ENCODE measurements at places on chromosomes 4 and X. TPM values are rescaled to one million over a fixed set of nuclear protein-coding genes. Genes with fewer than 3 reads are reported as not detected.

EFNB1 gene
- 74.7 TPM for total RNA-seq

GRCh38 chr4:180913750-180914149, 1329.5 kb upstream of the TENM3 start:
- H3K27me3 ChIP-seq = no peaks in the 10 kb centered on the region
- no peak overlapping the region for H3K4me3 ChIP-seq
- no peaks in the 10 kb centered on the region for H3K4me1 ChIP-seq
- H3K36me3 ChIP-seq = no peaks in the 10 kb centered on the region
- no peak for DNase-seq

GRCh38 chr4:126338548-126338947, 1023.8 kb downstream of the FAT4 start:
- H3K27ac ChIP-seq = no peak overlapping the region
- H3K4me3 ChIP-seq = no peak overlapping the region
- no peaks in the 10 kb centered on the region for H3K36me3 ChIP-seq
- DNase-seq = no peak
- H3K4me1 ChIP-seq = no peaks in the 10 kb centered on the region

TBC1D1 gene
- total RNA-seq = 56.8 TPM

NRK gene
- total RNA-seq = 0.54 TPM

TRIM61 gene
- 1.0 TPM for total RNA-seq

DNA sequence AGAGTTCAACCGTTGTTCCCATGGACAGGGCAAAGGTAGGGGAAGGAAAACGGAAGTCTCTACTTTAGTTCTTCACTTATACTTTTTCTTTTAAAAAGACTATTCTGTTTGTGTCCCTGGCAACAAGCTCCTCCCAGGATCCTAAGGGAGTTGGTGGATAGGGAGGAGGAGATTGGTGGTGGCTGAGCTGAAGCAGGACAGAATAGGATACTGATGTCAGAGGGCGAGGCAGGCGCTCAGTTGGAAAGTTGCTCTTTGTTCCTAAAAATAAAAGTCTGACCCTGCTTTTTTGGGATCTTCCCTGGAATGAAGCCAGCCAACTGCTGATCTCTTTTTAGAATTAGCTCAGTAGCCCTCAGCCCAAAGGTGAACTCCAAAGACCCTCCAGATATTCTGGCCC, 104.7 kb downstream of the MGST2 start:
- H3K4me1 ChIP-seq = peaks cover 4% of the 10 kb centered on the region
- no peaks in the 10 kb centered on the region for H3K36me3 ChIP-seq
- no peak for DNase-seq
- no peaks in the 10 kb centered on the region for H3K27me3 ChIP-seq
- no peak overlapping the region for H3K27ac ChIP-seq
- no peak overlapping the region for H3K4me3 ChIP-seq

DNA sequence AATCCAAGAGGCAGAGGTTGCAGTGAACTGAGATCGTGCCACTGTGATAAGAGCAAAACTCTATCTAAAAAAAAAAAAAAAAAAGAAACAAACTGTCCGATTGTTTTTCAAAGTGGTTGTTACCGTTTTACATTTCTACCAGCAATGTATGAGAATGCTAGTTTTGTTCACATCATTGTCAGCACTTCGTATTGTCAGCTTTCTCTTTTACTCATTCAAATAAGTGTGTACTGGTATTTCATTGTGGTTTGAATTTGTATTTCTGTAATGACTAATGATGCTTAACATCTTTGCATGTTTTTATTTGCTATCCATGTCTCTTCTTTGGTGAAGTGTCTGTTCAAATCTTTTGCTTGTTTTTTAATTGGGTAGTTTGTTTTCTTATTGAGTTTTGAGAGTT, 65.8 kb downstream of the GPR101 start:
- DNase-seq = no peak
- no peaks in the 10 kb centered on the region for H3K27me3 ChIP-seq
- H3K4me3 ChIP-seq = no peak overlapping the region

DNA sequence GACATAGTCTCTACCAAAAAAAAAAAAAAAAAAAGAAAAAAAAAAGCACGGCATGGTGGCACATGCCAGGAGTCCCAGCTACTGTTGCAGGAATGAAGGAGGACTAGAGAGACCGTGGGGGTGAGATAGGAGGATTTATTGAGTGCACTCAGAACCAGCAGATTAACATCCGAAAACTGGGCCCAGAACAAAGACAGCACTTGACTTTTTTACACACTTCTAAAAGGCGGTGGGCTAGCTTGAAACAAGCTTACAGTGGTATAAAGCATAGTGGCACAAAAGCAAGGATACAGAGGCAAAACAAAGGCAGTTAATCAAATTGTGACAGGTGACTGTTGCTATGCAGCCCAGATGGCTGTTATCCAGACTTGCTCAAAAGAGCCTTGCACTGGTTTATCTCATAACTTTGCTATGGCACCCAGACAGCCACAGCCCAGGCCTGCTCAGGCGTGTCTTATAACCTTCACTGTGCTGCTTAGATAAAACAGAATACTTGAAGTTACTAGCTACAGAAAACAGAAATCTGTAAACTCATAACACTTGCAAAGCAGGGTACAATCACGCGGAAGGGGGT, 9.9 kb upstream of the PI4K2B start:
- no peak overlapping the region for H3K27ac ChIP-seq
- no peaks in the 10 kb centered on the region for H3K27me3 ChIP-seq
- DNase-seq = no peak
- H3K36me3 ChIP-seq = no peaks in the 10 kb centered on the region
- H3K4me3 ChIP-seq = no peak overlapping the region

GRCh38 chr4:40502220-40502619, 127.4 kb downstream of the RBM47 start:
- H3K4me1 ChIP-seq = no peaks in the 10 kb centered on the region
- H3K27me3 ChIP-seq = no peaks in the 10 kb centered on the region
- no peaks in the 10 kb centered on the region for H3K36me3 ChIP-seq
- DNase-seq = no peak
- no peak overlapping the region for H3K4me3 ChIP-seq

GRCh38 chr4:82124365-82124764, 249.4 kb downstream of the HNRNPD start:
- no peak overlapping the region for H3K4me3 ChIP-seq
- H3K27me3 ChIP-seq = no peaks in the 10 kb centered on the region
- DNase-seq = no peak
- H3K27ac ChIP-seq = no peak overlapping the region
- H3K36me3 ChIP-seq = no peaks in the 10 kb centered on the region

ESX1 gene
- not detected for total RNA-seq

GRCh38 chr4:146381263-146381872, 140.4 kb downstream of the SLC10A7 start:
- no peaks in the 10 kb centered on the region for H3K4me1 ChIP-seq
- no peaks in the 10 kb centered on the region for H3K27me3 ChIP-seq
- no peak overlapping the region for H3K27ac ChIP-seq
- H3K4me3 ChIP-seq = no peak overlapping the region
- no peaks in the 10 kb centered on the region for H3K36me3 ChIP-seq

ODAPH gene
- not detected for total RNA-seq

GATA1 gene
- total RNA-seq = 3.1 TPM

- no peak for DNase-seq
- H3K36me3 ChIP-seq = no peaks in the 10 kb centered on the region
- peak overlapping the region; percentile 63 for H3K4me3 ChIP-seq
- no peaks in the 10 kb centered on the region for H3K27me3 ChIP-seq
- peaks cover 38% of the 10 kb centered on the region for H3K4me1 ChIP-seq
- peak overlapping the region; percentile 85 for H3K27ac ChIP-seq
These were observed 484 bp downstream of the CXCL2 start for GRCh38 chr4:74098427-74098994.

VSIG4 gene
- 247 TPM for total RNA-seq

- H3K27ac ChIP-seq = no peak overlapping the region
- no peak overlapping the region for H3K4me3 ChIP-seq
- no peaks in the 10 kb centered on the region for H3K27me3 ChIP-seq
- no peaks in the 10 kb centered on the region for H3K4me1 ChIP-seq
- no peak for DNase-seq
- no peaks in the 10 kb centered on the region for H3K36me3 ChIP-seq
These were observed 139.2 kb upstream of the AADAT start for GRCh38 chr4:170229006-170229405.

- no peaks in the 10 kb centered on the region for H3K36me3 ChIP-seq
- no peak for DNase-seq
- no peaks in the 10 kb centered on the region for H3K4me1 ChIP-seq
- no peaks in the 10 kb centered on the region for H3K27me3 ChIP-seq
- H3K4me3 ChIP-seq = no peak overlapping the region
These were observed 161.5 kb upstream of the EPHA5 start for GRCh38 chr4:65831828-65832227.

DNA sequence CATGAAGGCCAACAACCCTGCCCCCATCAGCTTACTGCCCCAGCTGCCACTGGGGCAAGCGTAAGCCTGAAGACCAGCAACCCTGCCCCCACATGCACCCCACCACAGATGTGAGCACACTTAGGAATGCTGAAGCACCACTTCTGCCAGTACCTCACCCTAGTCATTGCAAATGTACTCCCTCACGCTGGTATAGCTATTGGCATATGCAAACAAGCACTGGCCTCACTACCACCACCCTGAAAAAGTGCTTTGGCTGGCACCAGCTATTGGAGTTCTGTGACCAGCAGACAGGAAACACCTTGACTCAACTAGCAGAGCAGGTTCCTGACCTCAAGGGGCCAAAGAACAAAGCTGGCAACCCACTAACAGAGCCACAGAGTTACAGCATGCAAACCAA, 534.4 kb upstream of the POU3F4 start:
- DNase-seq = no peak
- no peak overlapping the region for H3K4me3 ChIP-seq
- no peaks in the 10 kb centered on the region for H3K27me3 ChIP-seq

GRCh38 chr4:1384675-1385372, 21.4 kb downstream of the NKX1-1 start:
- H3K27me3 ChIP-seq = no peaks in the 10 kb centered on the region
- H3K4me1 ChIP-seq = no peaks in the 10 kb centered on the region
- DNase-seq = peak; percentile 64
- no peak overlapping the region for H3K4me3 ChIP-seq
- H3K36me3 ChIP-seq = peaks cover 15% of the 10 kb centered on the region
